ENCODE measurements at places on chromosomes 2 and 18. TPM values are rescaled to one million over a fixed set of nuclear protein-coding genes. Genes with fewer than 3 reads are reported as not detected.

The SNTG2 gene
- 3.2 TPM for polyA plus RNA-seq

The SKOR2 gene
- not detected for polyA plus RNA-seq

The EFHD1 gene
- 55.4 TPM for polyA plus RNA-seq

The MC5R gene
- 0.22 TPM for polyA plus RNA-seq

The NYAP2 gene
- 0.17 TPM for polyA plus RNA-seq

The TTN gene
- 1.2 TPM for polyA plus RNA-seq

The CCDC141 gene
- polyA plus RNA-seq, result 0.30 TPM

The SDC1 gene
- polyA plus RNA-seq, result 22.2 TPM

The RIT2 gene
- 0.13 TPM for polyA plus RNA-seq

The LDLRAD4 gene
- 9.7 TPM for polyA plus RNA-seq
